ENCODE measurements at places on chromosomes 6 and 20.

DNA sequence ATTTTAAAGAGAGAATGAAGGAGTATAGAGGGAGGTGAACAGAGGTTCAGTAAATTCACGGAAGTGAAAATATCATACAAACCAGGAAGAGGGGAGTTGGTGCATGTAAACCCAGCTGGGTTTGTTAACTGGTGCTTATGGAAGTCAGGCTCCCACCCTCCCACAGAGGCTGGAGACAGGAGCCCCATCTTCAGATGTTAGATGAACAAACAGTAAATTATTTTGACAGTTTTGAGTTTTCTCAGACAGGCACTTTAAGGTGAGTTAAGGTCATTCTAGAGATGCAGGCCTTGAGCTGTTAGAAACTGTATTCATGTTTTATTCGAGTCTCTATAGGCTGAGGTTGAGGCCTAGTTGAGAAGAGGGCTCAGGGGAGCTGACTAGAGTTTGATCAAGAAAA, 41.8 kb upstream of the FUCA2 start:
- no peak for DNase-seq

GRCh38 chr6:25882051-25882496, 8.0 kb upstream of the SLC17A3 start:
- peak; percentile 81 for DNase-seq

- DNase-seq, result no peak
Measured at GRCh38 chr6:154874773-154875592, 120.1 kb upstream of the TIAM2 start.

- DNase-seq, result no peak
Measured at GRCh38 chr20:10527781-10528180, 92.7 kb downstream of the SLX4IP start.

GRCh38 chr20:10402938-10403608, 30.9 kb downstream of the MKKS start:
- DNase-seq, result no peak

GRCh38 chr20:62872184-62872847, 10.7 kb upstream of the TCFL5 start:
- no peak for DNase-seq
